ENCODE measurements at places on chromosomes 5 and 9.

DNA sequence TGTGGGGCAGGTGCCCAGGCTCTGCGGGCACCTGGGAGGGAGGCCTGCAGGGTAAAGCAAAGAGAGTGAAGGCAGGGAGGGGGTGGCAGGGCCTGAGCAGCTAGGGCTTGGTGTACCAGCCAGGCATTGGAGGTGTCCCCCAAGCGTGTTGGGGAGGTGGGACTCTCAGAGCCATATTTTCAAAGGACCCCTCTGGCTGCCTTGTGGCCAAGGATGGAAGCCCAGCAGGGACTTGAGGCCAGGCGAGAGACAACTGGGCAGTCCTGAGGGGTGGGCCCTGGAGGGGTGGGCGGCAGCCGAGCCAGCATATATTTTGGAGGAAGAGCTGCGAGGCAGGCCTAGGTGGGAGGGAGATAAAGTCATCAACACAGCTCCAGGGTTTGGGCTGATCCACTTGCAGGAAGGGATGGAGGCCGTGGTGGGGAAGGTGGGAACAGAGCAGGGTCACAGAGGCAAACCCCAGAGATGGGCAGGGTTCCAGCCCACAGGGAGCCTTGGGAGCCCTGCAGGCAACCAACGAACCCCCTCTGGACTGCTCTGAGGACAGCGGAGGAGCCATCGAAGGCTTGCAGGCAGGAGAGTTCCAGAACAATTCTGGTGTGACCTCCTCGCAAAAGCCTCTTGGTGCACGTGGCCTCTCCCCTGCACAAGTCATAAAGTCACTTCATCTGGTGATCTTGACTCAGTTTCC is 35.7 kb downstream of the DUSP1 start:
- no peak for DNase-seq

DNA sequence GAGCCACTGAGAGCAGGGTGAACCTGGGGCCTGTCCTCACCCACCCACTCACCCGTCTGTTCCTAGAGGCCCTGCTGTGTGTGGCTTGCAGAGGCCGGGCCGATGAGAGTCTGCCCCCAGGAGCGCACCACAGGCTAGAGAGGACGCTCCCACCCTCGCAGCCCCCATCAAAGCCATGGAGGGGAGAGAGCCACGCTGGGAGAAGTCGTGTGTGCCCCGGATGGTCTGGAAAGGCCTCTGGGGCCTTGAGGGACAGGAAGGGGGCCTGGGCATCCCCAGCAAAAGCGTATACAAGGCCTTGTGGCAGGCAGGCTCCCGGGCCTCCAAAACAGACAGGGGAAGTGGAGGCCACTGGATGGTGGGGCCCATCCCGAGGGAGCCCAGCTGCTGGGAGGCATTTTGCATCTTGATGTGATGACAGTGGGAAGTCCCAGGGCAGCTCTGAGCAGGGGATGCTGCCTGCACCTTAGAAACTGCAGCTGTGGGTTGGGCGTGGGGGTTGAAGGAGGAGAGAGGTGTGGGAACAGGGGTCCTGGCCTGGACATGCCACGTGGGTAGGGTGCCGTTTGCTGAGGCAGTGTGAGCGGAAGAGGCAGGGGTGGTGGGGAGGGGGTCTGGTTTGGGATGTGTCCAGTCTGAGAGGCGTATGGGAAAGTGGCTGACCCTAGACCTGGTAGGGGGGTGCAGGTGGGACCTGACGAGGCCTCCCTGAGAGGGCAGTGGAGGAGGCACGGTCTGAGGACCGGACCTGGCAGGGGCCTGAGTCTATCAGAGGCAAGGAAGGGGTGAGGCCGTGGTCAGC is 43.0 kb upstream of the NOTCH1 start:
- no peak for DNase-seq

- DNase-seq, result no peak
Observed at GRCh38 chr5:71937921-71938698, 169.2 kb upstream of the MAP1B start.

GRCh38 chr5:151724360-151724759 is 34.1 kb downstream of the ATOX1 start:
- DNase-seq, result no peak

DNA sequence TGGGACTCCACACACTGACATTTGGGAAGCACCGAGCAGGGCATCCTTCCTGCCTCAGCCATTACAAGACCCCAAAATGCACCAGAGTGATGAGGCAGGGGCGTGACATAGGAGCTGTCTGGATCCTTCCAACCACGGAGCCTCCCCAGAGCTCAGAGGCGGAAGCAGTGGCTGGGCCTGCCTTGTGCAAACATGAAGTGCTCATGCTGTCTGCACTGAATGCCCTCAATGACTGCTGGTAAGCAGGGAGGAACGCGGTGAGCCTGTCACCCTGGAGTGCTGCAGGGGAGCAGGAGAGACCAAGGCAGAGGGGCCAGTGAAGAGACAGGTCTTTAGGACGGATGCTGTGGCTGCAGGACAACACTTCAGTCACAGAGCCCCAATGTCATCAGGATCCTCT is 60.2 kb upstream of the HRH2 start:
- no peak for DNase-seq

GRCh38 chr5:53997736-53998627 is 312.4 kb downstream of the ARL15 start:
- no peak for DNase-seq

DNA sequence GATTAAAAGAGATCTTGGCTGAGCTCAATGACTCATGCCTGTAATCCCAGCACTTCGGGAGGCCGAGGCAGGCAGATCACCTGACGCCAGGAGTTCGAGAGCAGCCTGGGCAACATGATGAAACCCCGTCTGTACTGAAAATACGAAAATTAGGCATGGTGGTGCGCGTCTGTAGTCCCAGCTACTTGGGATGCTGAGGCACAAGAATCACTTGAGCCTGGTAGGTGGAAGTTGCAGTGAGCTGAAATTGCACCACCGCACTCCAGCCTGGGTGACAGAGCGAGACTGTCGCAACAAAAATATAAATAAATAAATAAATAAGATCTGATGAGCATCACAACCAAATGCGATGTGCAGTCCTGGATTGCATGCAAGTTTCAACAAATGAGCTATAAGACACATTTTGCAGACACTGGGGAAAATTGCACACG is 8.7 kb upstream of the ENG start:
- no peak for DNase-seq

DNA sequence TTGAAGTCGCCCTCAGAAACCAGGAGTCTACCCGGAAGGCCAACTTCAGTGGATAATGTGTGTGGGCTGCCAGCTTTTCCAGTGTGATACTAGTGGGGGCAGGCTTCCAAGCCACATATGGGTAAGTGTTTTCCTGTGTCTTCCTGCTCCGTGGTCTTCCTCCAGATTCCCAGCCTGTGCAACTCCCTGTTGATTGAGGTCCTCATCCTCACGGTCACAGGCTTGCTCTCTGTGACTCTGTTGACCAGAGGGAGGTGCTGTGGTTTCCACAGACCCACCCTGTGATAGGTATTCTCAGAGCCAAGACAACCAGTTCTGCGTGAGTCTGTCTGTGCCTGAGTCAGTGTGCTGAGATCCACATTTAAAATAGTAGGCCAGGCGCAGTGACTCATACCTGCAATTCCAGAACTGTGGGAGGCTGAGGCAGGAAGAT is 388.0 kb upstream of the IRX2 start:
- no peak for DNase-seq

DNA sequence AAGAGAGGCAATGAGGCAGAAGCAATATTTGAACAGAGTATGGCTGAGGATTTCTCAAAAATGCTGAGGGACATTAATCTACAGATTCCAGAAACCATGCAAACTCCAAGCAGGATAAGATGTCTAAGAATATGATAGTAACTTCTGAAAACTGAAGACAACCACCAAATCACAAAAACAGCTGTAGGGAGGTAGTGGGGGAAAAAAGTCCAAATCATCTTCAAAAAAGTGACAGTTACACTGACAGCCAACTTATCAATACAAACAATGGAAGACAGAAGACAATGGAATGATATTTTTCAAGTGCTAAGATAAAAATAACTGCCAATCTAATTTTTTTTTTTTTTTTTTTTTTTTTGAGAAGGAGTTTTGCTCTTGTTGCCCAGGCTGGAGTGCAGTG is 30.5 kb downstream of the CMYA5 start:
- DNase-seq, result no peak

- DNase-seq, result no peak
Observed at GRCh38 chr9:78691542-78691941, 394.6 kb downstream of the PSAT1 start.

DNA sequence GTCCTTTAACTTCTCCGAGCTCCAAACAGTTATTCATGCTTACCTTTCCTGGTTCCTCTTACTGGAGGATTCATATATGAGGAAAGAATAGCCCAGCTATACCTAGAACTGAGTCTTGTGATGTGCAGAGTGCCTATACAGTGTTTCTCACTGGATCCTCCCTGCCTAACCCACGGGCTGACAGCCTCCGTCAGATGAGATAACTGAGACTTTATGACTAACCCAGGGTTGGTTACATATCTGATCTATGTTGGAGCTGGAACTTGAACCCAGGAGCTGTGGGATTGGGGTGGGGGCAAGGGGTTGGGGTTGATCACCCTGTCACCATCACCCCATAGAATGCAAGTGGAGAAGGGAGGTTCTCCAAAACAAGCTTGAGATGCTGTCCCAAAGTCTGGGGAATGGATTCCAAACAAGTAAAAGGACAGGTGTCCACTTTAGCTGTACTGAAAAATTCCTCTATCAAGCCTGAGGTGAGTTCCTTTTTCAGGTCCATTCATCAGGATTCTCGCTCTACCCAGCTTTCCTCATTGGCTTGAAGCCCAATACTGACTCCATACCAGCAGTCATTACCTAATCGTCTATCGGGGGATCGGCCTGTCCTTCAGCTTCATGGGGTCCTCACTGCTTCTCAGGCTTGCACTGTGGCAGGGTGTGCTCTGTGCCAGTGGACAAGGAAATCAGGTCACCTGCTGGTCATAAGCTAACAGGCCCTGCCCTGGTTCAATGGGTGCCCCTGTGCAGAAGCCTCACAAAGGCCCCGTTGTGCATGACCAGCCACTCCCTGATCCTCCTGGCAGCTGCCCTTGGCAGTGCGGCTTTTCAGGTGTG is 100.6 kb downstream of the ARHGAP26 start:
- DNase-seq, result no peak

DNA sequence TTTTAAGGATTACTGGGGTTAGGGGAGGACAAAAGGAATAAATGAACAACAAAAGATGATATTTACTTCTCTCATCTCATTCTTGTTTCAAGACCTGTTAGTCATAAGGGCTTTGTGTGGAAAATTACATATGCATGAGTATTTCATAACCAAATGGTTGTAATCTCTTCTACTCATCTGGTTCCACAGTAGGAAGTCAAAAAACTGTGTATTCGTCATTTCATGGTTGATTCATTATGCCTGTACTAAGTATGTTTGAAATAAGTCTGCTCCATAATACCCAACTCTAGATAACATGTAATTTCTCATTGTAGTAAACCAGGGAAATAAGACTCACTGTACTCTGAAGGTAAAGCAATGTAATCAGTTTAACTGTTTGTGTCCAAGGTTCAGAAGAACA is 212.9 kb downstream of the ARRDC3 start:
- peak; percentile 42 for DNase-seq

GRCh38 chr5:133273661-133274596 is 222.1 kb downstream of the HSPA4 start:
- DNase-seq, result no peak

DNA sequence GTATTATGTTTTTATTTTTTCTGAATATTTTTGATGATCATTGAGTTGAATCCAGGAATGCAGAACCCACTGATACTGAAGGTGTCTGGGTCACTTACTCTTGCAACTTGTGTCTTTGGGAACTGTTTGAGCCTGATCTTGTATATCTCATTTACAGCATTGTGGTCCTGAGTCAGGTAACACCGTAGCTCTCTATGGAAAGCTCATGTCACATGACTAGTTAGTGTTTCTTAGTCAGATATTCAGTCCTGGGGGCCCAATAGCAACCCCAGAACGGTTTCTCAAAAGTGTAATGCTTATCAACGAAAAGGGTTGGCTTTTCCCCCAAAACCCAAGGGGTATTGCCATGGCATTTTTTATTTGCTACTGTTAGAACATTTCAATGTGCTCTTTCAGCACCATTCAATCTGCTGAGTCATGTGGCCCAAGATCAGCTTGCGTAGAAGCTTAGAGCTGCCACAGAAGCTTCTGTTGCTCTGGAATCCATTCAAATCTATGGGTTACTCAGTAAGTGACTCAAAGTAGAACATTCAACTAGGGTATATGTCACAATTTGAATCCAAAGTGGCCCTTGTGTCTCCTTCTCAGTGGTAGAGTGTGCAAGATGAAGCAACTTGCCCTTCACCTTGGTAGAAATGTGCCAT is 12.1 kb upstream of the PTAR1 start:
- DNase-seq, result no peak

DNA sequence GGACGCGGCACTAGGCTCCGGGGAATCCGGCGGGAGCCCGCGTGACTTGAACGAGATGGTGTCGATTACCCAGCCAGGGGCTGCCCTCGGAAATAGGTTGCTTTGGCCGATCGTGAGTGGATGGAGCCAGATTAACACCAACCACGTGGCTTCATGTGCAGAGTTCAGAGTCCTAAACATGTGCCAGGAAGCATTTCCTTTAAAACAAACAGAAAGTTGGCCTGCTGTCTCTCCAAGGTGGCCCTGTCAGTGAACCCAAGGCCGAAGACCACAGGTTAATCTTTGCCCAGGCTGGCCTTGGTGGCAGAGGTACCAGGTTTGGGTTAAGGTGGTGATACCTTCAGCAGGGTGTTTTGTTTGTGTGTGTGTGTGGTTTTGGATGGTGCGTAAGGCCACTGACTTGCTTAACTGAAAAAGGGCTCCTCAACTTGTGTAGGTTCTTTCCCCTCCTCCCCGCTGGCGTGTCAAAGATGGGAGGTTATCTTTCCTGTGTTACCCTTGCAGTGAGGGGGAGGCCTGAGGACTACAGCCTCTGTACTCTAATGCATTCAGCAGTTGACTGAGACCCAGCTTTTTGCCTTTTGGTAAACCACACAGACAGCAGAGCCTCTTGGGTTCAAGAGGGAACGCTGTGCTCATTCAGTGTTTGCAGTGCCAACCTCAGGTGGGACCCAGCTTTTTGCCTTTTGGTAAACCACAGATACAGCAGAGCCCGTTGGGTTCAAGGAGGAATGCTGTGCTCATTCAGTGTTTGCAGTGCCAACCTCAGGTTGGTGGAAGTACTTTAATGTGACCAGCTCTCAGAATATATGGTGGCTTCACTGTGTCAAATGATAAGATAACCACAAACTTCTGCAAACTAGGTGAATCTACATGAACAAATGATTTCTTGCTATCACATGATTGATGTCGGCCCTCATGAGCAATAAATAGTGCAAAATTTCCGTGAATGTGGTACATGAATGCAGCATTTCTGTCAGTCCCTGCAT is 1.4 kb downstream of the IQGAP2 start:
- peak; percentile 86 for DNase-seq

DNA sequence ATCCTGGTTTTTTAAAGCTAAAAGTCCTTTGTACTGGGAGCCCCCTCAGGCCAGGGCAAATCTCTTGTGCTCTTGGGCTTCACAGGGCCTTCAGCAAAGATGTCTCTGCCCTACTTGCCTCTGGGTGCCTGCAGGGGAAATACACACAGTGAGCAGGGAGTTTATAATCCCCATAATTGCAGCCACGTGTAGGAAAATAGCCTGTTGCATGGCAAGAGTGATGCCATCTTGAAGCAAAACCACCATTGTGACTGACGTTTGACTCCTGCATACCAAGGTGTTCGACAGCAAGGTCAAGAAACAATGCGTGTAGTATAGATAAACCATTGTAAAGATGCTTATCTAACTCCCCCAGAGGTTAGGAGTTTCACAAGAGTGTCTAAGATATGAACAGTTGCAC is 11.4 kb upstream of the IL3 start:
- no peak for DNase-seq
